Activated CD4-positive, alpha-beta T cell treated with anti-CD3 and anti-CD28 coated beads, Interleukin-2, amount 10 ng/mL, durations not matched to agents 7 days and 5 days (primary cell): ENCODE measurements at places on chromosomes 13 and 19. TPM values are rescaled to one million over a fixed set of nuclear protein-coding genes. Genes with fewer than 3 reads are reported as not detected.

DNA sequence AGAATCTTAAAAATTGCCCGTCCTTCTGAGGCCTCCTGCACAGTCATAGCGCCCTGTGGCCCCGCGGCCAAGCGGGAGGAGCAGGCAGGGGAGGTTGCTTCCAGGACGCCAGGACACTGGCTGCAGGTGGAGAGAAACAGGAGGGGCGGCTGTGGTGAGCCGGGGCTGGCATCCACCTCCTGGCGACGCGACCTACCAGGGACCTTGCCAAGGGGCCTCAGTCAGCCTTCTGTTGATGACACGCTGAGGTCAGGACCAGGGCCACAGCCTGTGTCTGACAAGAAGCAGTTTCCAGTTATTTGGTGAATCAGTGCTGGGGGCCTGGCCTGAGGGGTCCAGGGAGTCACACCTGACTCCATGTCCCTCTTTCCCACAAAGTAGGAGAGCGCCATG, 13.3 kb upstream of the MKNK2 start:
- DNase-seq, result no peak

- no peak for DNase-seq
Observed at GRCh38 chr19:29537181-29537580, 11.4 kb downstream of the VSTM2B start.

DNA sequence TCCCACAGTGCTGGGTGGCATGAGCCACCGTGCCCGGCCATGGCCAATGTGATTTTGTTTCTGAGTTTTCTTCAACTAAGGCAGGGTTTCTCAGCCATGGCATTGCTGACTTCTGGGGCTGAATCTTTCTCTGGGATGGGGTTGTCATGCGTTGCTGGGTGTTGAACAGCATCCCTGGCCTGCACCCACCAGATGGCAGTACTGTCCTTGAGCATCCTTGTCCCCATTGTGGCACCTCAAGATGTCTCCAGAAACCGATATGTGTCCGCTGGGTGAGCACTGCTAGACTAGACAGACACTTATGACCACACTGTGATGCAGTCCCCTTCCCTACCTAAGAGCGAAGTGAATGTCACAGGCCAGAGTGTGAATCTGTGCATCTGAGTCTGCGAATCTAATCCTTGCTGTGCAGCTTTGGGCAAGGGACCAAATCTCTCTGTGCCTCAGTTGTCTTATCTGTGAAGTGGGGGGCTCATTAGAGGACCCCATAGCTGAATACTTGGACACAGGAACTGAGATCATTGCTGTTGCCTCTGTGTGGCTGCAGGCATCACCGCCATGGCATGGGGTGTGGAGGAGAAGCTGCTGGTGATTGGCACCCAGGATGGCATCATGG, 50.3 kb upstream of the SIN3B start:
- peak; percentile 51 for DNase-seq

DNA sequence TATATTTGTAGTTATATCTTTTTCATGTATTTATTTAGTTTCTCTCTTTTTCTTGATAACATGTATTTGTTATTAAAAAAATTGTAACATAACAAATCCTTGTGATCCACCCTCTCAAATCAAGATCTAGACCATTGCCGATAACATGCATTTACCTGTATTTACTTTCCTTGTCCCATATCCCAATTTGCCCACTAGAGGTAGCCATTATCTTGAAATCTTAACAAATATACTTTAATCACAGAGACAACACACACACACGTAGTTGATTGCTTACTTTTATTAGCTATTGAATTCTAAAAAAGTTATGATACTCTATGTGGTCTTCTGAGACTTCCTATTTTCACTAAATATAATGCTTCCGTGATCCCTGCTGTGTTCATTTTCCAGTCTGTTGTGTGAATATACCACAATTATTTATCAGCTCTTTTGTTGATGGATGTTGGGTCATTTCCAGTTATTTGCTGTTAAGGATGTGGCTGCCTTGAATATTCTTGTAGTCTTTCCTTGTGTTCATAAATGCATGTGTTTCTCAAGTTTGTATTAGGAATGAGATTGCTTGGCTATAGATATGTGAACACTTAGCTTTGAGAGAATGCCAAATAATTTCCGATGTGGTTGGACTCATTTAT, 31.3 kb upstream of the ZMYM2 start:
- DNase-seq, result no peak

DNA sequence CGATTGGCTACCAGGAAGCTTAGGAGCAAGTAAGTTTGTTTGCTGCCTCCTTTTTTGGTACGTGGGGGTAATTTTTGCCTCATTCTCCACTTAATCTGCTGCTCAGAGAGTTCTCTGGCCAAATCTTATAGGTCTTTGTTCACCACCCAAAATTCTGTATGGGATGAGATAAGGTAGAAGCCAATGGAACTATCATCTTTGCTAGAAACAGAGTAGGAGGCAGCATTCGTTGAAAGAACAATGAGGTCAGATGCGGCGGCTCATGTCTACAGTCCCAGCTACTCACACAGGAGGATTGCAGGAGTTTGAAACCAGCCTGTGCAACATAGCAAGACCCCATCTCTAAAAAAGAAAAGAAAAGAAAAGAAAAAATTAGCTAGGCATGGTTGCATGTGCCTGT, 5.0 kb upstream of the DNAAF3 start:
- DNase-seq, result no peak

Gene ZNF837
- total RNA-seq, result 2.3 TPM

Gene NKPD1
- total RNA-seq, result 0.17 TPM

Gene NRTN
- 0.37 TPM for total RNA-seq
